ENCODE measurements at places on chromosomes 16 and 17.

DNA sequence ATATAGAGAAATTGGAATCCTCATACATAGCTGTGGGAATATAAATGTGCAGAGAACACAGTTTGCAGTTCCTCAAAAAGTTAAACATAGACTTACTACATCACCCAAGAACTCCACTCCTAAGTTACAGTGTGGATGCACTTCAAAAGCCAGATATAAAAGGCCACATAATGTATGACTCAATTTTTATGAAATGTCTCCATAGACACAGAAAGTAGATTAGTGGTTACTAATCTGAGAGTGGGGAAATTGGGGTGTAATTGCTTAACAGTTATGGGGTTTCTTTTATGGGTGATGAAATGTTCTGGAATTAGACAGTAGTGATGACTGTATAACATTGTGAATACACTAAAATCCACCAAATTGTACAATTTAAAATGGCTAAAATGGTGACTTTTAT lies 60.9 kb downstream of the CACNG1 start:
- DNase-seq = no peak

DNA sequence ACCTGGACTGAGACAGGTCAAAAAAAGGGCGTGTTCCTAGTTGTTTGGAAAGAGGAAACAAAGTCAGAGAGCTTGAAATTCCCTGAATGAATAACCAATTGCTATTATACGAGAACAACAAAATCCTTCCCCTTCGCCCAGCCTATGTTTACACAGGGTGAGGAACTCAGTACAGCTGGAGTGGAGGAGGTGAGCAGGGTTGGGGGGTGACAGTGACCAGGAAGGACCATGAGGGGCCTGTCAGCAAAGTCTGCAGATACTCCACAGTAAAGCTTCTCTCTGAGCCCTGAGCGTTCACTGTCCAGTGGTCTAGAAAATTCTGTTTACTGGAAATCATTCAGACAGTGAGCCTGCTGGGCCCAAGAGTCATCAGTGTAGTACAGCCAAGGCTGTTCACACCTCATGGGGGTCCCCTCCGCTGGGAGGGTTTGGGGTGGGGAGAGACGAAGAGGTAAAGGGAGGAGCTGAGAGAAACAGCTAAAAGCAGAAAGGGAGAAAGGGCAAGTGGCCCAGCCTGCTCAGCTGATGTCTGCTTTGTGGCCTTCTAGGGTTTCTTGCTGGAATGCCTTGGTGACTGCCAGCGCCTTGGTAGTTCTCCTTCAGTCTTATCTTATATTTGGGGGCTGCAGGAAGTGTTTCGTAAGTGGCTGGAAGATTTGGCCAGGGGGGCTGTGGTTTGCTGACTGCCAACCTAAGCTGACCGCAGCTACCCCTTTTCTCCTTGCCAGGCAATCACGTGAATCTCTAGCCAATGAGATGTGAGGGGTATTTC lies 5.7 kb downstream of the DUSP3 start:
- no peak for DNase-seq

DNA sequence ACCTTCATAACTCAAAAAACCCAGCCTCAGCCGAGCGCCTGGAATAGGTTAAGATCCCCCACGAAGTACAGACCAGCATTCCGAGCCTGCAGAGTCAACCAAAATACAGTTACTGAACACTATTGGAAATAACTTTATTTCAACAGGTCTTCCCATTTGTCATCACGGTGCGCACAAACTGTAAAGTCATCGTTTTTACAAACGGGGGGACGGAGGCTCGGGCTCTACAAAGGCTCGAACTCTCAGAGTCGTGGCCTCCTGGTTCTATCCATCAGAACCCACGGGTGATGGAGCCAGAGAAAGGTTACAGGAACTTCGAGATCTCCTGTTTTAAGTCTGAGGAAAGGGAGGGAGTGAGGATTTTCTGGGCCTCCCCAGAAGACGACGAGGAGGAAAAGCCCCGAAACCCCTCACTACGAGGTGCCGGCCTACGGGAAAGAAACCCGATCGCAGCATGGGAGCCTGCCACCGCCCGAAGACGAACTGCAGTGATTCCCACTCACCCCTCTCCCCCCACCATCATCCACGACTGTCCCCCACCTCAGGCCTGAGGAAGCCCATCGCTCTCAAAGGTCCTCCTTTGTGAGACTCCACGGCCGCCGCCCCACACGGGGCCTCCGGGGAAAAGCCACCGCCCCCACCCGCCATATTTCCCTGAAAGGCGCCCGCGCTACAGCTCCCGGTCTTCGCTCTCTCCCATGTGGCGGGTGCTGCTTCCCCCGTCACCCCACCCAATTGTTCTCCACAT lies 917 bp downstream of the YWHAE start:
- DNase-seq = no peak

- no peak for DNase-seq
These were observed 21.5 kb downstream of the TMEM235 start for GRCh38 chr17:78252701-78253635.

- DNase-seq = no peak
These were observed 19.8 kb downstream of the NPTX1 start for GRCh38 chr17:80456465-80457235.

- peak; percentile 58 for DNase-seq
These were observed 85.7 kb upstream of the XYLT1 start for GRCh38 chr16:17556276-17557052.

- peak; percentile 34 for DNase-seq
These were observed 301.7 kb upstream of the N4BP1 start for GRCh38 chr16:48911700-48912099.

DNA sequence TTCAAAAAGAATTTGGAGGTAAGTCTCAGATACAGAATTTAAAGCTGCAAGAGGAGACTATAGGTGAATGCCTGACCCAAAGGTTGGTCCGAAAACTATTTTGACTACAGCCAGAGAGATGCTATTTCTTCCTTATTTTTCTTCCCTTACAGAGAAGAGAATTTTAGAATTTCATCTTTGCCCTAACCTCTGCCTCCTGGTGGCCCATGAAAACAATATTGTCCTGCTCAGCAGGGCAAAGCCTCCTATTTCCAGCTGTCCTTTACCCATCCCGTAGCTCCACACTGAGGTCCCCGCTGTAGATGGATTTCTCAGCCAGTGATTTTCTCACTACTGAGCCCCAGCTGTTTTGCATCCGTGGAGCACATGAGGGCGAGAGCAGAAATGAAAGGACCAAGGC lies 24.6 kb downstream of the HOXB1 start:
- no peak for DNase-seq

- no peak for DNase-seq
These were observed 238.6 kb upstream of the GSE1 start for GRCh38 chr16:85374571-85374872.

DNA sequence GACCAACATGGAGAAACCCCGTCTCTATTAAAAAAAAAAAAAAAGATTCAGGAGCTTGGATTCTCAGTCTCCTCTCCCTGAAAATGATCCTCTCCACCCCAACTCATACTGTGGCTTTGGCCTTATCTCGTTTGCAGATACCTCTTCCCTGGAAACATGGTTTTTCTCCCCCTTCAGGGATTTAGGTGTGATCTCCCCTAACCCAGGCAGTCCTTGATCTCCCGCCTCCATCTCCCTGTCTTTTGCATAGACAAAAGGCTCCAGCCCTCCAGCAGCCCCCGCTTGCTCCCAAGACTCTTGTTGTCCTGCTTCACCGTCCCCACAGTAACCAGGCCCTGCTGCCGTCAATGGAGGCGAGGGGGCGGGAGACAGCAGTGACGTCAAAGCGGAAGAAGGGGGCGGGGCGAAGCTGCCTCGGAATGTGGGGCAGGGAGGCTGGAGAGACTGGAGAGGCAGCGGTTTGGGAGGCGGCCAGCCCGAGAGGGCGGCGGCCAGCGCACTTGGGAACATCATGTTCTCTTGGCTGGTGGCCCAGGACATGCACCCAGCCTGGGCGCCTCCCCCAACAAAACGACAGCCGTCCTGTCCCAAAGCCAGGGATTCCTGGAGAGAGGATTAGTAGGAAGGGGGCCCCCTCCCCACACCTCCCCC lies 1.9 kb upstream of the PER1 start:
- peak; percentile 73 for DNase-seq

DNA sequence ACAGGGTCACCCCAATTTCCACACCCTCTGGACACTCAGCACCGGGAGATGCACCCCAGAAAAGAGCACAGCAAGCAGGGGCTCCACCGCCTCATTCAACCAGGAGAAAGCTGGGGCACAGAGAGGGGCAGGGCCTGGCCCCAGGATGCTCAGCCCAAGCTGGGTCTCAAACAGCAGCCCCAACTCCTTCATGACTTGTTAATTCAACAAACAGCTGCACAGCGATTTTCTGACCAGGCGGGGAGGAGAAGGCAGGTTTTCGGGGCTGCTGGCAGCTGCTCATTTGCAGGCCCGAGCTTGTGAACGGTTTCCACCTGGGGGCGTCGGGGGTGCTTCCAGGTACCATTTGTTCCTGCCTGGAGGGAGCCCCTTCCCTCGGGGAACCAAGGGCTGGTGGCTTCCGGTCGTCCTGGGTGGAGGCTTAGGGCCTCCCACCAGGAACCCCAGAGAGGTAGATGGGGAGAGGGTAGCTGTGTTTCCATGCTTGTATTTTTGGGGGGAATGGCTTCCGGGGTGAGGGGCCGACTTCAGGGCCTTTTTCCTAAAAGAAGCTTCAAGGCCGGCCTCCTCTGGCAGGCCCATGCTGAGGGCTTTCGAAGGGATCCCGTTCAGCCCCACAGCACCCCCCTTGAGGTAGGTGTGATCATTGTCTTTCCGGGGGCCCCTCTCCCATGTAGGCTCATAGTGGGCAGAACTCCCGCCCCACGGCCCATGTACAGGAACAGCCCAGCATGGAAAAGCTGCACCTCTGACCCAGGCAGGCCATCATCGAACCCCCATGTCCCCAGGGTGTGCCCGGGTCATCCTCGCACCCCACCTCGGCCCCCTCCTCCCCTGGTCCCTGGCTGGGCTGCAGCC lies 191.6 kb upstream of the GSE1 start:
- DNase-seq = no peak

DNA sequence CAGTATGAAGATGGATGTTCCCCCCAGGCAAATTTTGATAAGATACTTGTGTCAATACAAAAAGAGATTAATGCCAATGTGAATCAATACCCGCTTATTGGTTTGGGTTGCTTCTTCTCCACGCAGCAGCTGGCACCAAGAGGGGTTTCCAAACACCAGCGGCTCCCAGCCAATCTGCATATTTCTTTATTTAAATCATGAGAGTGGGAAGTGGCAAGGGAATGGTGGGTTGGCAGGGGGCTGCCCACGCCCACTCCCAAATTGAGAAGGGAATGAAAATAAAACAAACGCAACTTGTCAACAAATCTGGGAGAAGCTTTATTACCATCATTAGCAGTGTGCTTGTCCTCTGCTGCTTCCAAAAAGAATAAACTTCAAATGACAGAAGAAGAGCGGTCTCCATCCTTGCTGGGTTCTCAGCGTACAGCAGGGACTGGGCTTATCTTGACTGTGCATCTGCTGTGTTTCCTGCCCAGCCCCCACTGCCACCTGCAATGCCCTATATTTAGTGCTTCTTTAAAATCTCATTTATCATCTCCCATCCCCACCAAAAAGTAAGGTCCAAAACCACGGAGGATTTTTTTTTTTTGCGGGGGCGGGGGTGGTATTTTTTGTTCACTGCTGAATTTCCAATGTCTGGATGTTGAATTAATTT lies 34.9 kb upstream of the C16orf78 start:
- DNase-seq = no peak

GRCh38 chr17:31527606-31528005 lies 136.1 kb downstream of the RAB11FIP4 start:
- DNase-seq = no peak

DNA sequence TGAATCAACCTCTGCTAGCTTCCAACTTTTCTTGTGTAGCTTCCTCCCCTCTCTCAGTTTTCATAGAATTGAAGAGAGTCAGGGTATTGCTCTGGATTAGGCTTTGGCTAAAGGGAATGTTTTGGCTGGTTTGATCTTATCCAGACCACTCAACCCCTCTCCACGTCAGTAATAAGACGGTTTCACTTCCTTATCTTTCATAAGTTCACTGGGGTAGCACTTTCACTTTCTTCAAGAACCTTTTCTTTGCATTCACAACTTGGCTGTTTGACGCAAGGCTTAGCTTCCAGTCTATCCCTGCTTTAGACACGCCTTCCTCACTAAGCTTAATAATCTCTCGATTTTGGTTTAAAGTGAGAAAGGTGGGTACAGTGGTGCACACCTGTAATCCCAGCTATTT lies 29.7 kb upstream of the OR1A2 start:
- no peak for DNase-seq

DNA sequence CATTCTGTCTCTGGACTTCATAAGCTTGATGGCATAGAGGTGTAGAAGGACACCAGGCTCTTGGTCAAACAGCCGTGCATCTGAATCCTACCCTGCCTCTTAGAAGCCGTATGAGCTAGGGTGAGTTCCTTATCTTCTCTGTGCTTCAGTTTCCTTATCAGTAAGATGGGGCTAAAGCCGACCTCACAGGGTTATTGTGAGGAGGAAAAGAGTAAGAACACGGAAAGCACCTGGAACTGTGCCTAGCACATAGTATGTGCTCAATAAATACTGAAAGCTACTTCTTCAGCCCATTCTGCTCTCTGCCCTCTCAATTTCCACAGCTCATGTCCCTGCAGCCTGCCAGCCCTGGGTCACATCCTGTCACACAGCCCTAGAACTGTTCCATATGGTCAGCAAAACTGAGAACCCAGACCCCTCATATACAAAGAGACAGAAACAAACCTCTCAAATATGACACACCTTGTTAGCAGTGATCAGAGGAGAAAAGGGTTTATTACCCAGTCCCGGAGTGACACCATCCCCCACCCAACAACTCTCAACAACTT lies 17.0 kb upstream of the UBTF start:
- DNase-seq = no peak
